ENCODE measurements at places on chromosomes 1 and 21.

- DNase-seq, result no peak
Measured at GRCh38 chr1:26574018-26574417, 44.5 kb downstream of the RPS6KA1 start.

DNA sequence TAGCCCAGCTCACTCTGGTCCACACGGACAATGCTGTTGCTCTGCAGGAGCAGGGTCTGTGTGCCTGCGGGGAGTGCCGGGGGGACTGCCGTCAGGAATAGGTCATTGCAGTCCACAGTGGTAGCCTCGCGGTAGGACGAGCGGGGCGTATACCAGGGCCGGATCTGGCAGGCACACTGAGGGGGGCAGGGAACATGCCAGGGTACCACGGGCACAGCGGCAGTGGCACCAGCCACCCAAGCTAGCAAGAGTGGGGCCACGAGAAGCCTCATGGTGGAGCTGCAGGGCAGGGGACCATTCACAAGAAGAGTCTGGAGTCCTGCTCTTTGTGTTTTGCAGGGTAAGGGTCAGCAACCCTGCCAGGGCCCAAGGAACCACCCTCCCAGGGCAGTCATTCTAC is 65.8 kb downstream of the LRRN2 start:
- DNase-seq, result no peak

- no peak for DNase-seq
Measured at GRCh38 chr1:173057984-173058383, 7.2 kb upstream of the TNFSF18 start.

GRCh38 chr1:193448682-193449461 is 262.5 kb upstream of the B3GALT2 start:
- DNase-seq, result no peak

- DNase-seq, result no peak
Measured at GRCh38 chr1:24140741-24141181, 2.2 kb downstream of the IL22RA1 start.

GRCh38 chr1:37036667-37037053 is 2.3 kb upstream of the GRIK3 start:
- DNase-seq, result no peak

GRCh38 chr1:217888328-217888727 is 257.2 kb downstream of the SPATA17 start:
- no peak for DNase-seq
